ENCODE measurements at places on chromosomes 6 and 20.

GRCh38 chr20:33480048-33480447, 9.8 kb upstream of the CBFA2T2 start:
- DNase-seq = no peak

DNA sequence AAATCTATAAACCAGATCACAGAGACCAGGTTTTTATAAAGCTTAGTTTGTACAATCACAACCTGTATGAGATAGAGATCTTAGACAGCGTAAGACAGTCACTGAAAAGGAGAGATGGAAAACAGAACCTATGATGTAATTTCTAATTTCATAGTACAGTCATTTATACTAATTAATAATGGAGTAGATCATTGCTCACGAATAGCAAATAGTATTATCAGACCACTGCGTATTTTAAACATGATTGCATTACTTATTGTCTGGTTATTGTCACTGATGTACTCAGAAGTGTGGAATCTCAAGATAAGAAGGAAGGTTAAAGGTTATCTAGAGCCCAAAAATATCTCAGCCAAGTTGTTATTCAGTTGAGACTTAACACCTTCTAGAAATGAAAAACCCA, 115.6 kb downstream of the KHDC1L start:
- no peak for DNase-seq

GRCh38 chr6:111711984-111712752, 106.5 kb upstream of the TRAF3IP2 start:
- no peak for DNase-seq

- no peak for DNase-seq
These were observed 169.8 kb downstream of the SAMD5 start for GRCh38 chr6:147678253-147678652.

DNA sequence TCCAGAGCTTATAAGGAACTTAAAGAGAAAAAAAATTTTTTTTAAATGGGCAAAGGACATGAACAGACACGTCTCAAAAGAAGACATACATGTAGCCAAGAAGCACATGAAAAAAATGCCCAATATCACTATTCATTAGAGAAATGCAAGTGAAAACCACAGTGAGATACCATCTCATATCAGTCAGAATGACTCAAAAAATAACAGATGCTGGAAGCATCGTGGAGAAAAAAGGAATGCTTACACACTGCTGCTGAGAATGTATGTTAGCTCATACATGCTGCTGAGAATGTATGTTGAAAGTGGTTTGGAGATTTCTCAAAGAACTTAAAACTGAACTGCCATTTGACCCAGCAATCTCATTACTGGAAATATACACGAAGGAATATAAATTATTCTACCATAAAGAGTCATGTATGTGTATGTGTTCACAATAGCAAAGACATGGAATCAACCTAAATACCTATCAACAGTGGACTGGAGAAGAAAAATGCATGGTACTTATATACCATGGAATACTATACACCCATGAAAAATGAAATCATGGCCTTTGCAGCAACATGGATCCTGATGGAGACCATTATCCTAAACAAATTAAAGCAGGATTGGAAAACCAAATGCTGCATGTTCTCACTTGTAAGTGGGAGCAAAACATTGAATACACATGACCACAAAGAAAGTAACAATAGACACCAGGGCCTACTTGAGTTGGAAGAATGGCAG, 5.2 kb downstream of the OR11A1 start:
- DNase-seq = no peak

DNA sequence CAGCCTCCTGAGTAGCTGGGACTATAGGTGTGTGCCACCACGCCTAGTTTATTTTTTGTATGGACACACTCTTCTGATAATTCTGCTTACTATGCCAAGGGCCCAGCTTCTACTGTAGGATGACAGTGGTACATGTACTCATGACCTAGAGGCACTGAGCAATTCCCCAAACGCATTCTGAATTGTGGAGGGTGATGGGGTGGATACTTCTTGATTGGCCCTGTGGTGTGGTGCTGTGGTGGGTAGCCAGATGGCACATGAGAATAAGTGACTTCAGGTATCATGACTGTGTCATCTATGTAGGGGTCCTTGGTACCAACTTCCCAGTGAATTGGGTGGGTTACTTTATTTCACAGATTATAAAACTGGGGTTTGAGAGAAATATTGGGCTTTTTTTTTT, 11.0 kb downstream of the DNMT3B start:
- no peak for DNase-seq

GRCh38 chr6:37239526-37239925, 18.0 kb upstream of the TBC1D22B start:
- no peak for DNase-seq

DNA sequence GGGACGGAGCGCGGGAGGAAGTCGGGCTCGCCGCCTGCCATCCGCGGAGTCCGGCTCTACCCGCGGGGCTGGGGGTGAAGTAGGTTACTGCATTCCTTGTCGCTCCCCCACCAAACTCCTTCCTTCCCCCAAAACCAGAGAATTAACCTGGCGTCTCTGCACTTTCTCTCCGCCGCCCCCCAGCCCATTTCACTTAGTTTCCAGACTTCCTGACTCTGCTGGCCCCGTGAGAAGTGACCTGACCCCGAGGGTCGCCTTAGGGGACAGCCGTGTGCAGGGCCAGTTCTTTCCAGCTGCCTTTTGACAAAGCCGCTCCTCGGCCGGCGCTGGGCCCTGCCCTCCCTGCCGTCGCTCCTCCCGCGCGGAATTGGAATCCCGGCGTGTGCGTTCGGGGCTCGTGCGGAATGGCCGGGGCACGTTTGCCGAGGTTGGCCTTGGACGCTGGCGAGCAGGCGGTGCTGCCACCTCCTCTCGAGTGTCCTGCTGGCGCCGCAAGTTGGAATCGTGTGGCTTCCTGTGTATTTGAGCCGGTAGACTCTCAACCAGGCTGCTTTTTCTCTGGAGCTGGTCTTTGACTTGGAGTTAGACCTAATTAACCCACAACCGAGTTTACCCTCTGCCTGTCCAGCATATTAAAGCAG, 650 bp downstream of the DCBLD1 start:
- no peak for DNase-seq

Measured in HCT116 (cell line).